Colonic mucosa (tissue), 4 donors: ENCODE measurements at places on chromosomes 3 and 15. TPM values are rescaled to one million over a fixed set of nuclear protein-coding genes. Genes with fewer than 3 reads are reported as not detected.

- DNase-seq, result no peak
These were observed 353.6 kb upstream of the SLCO3A1 start for GRCh38 chr15:91499774-91500383.

GRCh38 chr3:25899352-25900101, 109.6 kb downstream of the OXSM start:
- no peak for DNase-seq

DNA sequence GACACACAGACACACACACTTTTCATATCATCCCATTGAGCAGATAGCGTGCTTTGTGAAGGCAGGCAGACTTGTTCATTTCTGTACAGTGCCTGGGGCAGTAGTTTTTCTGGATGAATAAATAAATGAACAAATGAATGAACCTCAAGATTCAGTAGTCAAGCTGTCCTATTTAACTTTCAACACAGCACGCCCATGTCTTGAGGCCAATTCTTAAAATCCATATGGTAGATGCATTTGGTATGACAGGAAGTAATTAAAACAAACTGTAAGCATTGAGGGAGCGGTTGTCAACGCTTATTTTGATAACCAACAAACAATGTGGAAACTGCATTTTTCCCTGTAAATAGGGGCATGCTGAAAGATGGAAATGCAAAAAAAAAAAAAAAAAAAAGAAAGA, 80.0 kb upstream of the BNC1 start:
- no peak for DNase-seq

DNA sequence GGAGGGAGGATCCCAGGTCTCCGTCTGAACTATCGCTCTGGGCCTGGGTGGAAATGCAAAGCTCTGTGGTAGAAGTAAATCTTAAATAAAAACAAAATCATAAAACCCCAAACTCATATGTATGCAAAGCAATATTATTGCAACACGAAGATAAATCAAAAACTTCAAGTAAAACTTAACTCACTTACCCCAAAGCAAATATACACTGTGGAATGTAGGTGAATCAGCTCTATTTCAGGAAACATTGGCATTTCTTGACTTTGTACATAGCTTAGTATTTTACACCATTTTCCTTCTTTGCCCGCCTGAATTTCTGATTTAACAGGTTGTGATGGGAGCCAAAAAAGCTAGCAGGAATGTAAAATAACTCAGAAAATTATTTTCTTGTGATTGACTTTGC, 126.2 kb downstream of the TPRG1 start:
- no peak for DNase-seq

GRCh38 chr3:160987982-160988964, 116.9 kb downstream of the B3GALNT1 start:
- DNase-seq, result no peak

GRCh38 chr3:179020112-179020511, 51.5 kb downstream of the ZMAT3 start:
- no peak for DNase-seq

Gene GPR87
- total RNA-seq, result not detected
